ENCODE measurements at places on chromosomes 5 and 9. TPM values are rescaled to one million over a fixed set of nuclear protein-coding genes. Genes with fewer than 3 reads are reported as not detected.

Gene S1PR3
- total RNA-seq, result 1.4 TPM

Gene LAMC3
- total RNA-seq, result 0.12 TPM

Gene PRUNE2
- 0.43 TPM for total RNA-seq

Gene CER1
- total RNA-seq, result not detected

Gene CAMK4
- 33.3 TPM for total RNA-seq

Gene ELP1
- total RNA-seq, result 25.5 TPM

Gene PCDHB7
- total RNA-seq, result not detected

Gene CDKN2B-AS1
- 0.87 TPM for total RNA-seq

All from activated CD4-positive, alpha-beta memory T cell treated with anti-CD3 and anti-CD28 coated beads for 36 hours (primary cell).